ENCODE measurements at places on chromosomes 6 and 20.

GRCh38 chr6:16277101-16277981, 39.0 kb downstream of the GMPR start:
- peak; percentile 32 for DNase-seq

GRCh38 chr6:28425944-28426541, 17.2 kb downstream of the ZSCAN23 start:
- no peak for DNase-seq

DNA sequence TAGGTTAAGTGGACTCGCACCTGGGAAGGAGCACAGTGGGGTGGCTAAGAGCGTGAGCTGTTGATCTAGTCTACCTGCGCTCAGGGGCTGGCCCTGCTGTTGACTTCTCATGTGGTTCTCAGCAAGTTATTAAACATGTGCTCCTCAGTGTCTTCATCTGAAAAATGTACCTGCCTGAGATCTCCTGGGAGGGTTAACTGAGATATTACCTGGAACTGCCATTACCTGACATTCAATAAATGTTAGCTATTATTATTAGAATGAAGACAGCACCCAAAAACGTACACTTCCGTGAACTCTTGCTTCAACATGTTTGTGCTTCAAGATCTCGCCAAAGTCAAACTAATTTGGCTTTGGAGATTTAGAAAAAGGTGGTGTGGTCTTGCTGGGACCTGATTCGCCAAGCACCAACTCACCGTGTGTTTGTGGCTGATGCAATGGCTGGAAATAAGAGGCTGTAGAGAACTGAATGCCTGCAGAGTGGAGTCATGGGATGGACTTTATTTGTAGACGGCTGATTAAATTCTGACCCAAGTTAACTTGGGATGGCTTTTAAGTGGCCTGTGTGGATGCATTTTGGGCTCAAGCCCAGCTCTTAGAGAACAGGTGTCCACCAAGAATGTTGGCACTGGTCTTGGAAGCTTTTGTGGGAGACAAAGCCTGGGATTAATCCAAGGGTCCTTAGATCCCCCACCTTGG, 692.9 kb downstream of the QKI start:
- DNase-seq, result no peak

DNA sequence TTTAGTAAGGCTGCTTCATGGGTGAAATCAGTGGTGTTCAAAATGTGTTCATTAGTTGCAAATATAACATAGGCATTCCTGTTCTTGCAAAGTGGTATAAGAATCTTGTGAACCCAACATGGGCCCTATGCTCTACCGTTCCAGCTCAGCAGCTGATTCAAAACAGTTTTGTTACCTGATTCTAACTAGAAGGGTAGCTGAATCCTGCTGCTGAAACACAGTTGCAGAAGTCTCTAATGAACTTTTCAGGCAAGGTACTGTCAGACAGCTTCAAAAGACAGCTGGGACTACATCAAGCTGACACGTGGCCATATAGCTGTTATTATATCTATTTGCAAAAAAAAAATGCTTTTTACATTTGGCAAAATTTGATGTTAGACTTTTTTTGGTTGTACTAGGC, 22.7 kb downstream of the THEMIS start:
- DNase-seq, result no peak

DNA sequence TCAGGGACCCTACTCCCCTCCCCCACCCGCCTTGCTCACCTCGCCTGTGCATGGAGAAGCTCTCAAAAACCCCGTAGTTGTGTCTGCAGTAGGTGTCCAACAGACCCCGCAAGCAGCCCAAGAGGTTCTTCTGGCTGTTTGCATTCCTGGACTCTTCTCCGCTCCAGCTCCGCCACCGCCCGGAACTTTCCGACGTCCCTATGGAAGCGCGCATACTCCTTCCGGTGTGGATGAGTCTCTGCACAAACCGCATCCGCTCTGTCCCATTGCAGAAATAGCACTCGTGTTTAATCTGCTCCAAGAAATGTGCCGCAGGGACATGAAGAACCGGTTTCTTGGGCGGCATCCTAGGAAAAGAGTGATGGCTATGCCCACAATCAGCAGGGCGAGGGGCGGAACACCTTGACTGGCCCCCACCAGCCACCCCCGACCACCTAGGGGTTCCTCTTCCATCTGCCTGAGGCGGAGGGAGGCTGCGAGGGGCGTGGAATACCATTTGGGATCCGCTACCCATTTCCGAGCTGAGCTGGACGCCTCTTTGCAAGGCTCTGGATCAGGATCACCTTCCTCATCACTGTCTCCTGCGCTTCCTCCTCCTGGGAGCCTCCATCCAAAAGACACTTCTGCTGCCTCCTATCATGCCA, 20.2 kb downstream of the HLA-DRA start:
- no peak for DNase-seq

DNA sequence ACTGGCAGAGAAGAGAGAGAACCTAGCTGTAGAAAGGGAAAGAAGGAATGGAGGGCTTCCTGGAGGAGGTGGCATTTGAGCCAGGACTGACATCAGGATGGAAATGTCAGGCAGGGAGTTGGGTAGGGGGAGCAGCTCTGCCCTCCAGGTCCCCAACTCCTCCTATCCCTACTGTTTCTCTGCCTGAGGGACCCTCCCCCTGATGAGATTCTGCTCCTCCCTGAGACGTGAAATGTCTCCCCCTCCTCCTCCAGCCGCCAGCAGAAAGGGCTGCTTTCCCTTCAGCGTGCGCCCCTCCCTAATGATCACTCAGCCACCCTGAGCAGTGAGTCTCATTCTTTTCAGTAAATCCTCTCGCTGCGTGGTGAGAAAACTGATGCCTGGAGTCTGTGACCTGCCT, 40.6 kb downstream of the HLA-DPB1 start:
- no peak for DNase-seq

- DNase-seq, result peak; percentile 47
These were observed 12.7 kb downstream of the FAM110A start for GRCh38 chr20:845941-846893.

DNA sequence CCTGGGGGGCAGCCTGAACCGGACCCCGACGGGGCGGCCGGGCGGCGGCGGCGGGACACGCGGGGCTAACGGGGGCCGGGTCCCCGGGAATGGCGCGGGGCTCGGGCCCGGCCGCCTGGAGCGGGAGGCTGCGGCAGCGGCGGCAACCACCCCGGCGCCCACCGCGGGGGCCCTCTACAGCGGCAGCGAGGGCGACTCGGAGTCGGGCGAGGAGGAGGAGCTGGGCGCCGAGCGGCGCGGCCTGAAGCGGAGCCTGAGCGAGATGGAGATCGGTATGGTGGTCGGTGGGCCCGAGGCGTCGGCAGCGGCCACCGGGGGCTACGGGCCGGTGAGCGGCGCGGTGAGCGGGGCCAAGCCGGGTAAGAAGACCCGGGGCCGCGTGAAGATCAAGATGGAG, 636 bp downstream of the SRF start:
- DNase-seq, result peak; percentile 32

GRCh38 chr6:155154158-155154830, 109.5 kb upstream of the CLDN20 start:
- no peak for DNase-seq

- DNase-seq, result no peak
These were observed 157.0 kb upstream of the DTNBP1 start for GRCh38 chr6:15819841-15820240.

DNA sequence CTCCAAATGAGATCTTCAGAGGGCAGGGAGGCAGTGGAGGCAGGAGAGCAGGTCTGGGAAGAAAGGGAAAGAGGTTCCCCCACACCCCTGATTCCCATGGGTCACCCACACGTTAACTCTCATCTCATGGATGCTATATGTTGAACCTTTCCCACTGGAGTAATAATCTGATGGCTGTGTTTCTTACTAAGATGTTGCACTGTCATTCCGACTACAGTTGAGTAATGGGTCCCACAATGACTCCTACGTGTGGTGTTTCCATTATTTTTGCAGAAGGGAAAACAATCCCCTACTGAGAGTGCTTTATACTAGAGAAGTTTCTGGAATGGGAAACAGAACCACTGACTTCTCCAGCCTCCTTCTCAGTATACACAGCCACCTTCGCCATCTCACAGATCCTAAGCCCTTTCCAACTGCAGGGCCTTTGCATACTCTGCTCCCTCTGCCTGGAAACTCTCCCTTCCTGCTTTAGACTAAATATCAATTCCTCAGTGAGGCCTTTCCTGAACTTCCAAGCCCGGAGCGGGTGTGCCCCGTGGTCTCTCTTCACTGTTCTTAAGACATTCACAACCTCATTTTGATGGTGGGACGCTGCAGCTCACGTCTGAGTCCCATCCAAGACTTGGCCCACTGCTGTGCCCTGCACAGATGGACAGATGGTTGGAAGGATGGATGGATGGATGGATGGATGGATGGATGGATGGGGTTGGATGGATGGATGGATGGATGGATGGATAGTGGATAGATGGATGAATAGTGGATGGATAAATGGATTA, 238.6 kb upstream of the PMEPA1 start:
- no peak for DNase-seq

GRCh38 chr20:16942756-16943155, 194.6 kb downstream of the OTOR start:
- no peak for DNase-seq

DNA sequence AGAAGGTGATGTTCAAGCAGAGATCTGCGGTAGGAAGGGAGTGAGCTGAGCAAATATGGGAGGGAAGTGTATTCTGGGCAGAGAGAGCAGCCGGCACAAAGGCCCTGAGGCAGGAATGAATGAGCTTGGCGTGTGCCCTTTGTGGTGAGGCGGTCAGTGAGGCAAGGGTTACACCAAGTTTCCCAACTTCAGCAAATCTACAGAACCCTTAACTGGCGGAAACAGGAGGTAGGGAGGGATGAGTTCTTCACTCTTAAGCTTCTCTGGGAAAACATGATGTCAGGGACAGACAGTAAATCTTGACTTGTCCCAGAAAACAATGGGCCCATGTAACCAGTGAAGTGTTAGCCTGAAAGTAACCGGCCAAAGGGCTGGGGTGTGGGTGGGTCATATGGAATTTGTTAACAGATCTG, 97.1 kb upstream of the PTPN1 start:
- no peak for DNase-seq

DNA sequence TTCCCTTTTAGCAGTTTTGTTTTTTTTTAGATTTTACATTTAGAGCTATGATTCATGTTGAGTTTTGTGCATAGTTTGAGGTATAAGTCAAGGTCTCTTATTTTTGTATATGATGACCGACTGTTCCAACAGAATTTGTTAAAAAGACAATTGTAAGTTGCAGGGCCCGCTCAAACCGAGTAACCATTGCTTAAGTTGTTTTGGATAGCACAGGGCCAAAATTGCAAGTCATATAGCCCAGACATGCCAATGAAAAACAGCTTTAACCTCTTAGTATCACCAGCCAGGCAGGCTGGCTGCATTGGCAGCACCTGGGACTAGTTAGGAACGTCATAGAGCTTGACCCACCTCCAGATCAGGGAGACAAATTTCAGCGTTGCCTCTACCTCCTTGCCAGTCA, 47.3 kb downstream of the PFDN4 start:
- DNase-seq, result no peak

GRCh38 chr6:149864578-149865535, 698 bp upstream of the LRP11 start:
- peak; percentile 57 for DNase-seq

- no peak for DNase-seq
These were observed 313.7 kb downstream of the SOX4 start for GRCh38 chr6:21907291-21907690.

DNA sequence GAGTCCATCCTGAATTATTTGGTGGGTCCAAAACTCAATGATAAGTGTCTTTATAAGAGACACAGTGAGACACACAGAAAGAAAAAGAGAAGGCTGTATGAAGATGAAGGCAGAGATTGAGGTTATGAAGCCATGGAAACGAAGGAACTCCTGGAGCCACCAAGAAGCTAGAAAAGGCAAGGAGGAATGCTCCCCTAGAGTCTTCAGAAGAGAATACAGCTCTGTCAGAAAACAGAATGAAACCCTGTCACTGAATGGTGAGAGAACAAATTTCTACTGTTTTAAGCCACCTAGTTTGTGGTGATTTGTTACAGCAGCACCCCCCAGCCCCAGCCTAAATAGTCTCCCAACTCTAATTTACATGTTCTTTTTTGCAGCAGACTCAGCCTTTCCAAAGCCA, 635.1 kb downstream of the EPHA7 start:
- no peak for DNase-seq

- no peak for DNase-seq
These were observed 1.2 kb upstream of the SSTR4 start for GRCh38 chr20:23033918-23034317.

GRCh38 chr6:83417880-83418663, 12.8 kb downstream of the ME1 start:
- DNase-seq, result peak; percentile 3

DNA sequence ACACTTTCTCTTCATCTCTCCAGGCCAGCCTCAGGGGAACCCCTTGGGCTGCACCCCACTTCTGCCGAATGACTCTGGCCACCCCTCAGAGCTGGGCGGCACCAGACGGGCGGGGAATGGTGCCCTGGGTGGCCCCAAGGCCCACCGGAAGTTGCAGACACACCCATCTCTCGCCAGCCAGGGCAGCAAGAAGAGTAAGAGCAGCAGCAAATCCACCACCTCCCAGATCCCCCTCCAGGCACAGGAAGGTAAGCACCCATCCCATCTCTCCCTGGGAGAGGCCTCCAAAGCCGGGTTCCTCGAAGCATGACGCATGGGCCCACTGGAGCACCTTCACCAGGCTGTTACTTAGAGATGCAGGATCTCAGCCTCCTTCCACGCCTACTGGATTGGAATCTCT, 11.3 kb downstream of the MDFI start:
- DNase-seq, result no peak

DNA sequence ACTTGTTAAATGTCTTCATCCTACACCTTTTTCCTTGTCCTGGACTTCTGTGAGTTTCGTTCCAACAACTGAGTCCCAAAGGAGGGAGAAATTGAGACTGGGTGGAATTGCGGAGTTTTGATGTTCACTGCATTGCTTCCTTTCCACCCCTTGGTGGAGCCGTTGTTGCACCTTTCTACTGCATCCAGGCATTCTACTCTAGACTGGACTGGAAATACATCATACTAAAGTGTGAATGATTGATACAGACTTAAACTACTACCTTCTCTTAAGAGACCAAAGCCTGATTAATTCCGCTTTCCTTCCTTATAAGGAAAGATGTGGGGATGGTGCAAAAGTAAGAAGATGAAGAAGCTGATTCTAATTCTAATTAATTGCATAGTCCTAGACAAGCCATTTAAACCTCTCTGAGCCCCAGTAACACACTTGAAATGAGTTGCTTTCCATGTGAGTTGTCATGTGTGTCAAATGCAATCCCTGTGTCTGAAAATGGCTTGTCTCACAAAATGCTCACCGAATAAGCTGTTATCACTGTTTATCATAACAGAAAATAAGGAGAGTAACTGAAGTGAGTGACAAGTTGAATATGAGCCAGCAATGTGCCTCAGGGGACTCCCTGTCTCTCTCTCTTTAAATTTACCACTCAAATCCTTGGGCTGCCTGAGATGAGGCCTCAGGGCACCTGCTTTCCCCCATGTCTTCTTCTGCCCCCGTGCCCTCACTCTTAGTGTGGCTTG, 338.3 kb upstream of the CHD6 start:
- DNase-seq, result peak; percentile 11

- DNase-seq, result no peak
These were observed 711.3 kb upstream of the GJE1 start for GRCh38 chr6:141421378-141421777.

DNA sequence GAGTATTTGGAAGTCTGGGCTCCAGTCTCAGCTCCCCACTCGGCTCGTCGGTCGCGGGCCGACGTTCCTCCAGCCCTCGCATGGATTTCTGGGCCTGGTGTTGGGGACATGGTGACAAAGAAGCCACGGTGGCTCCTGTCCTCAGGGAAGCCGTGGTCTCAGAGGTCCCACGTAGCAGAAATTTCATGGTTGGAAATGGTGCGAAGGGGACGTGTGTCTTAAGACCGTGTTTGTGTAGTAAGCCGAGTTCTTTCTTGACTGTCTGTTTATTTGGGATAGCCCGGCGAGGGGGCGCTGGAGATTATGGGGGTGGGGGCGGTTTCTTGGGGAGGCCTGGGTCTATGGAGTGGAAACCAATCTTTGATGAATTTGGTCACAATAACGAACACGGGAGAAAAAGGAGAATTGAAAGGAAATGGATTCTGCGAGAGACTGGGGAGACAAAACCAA, 23.5 kb upstream of the MAP3K7 start:
- DNase-seq, result no peak

Measured in germinal center (tissue), 1 donor.